NCI-H2171 (cell line): ENCODE measurements at places on chromosomes 4 and X.

DNA sequence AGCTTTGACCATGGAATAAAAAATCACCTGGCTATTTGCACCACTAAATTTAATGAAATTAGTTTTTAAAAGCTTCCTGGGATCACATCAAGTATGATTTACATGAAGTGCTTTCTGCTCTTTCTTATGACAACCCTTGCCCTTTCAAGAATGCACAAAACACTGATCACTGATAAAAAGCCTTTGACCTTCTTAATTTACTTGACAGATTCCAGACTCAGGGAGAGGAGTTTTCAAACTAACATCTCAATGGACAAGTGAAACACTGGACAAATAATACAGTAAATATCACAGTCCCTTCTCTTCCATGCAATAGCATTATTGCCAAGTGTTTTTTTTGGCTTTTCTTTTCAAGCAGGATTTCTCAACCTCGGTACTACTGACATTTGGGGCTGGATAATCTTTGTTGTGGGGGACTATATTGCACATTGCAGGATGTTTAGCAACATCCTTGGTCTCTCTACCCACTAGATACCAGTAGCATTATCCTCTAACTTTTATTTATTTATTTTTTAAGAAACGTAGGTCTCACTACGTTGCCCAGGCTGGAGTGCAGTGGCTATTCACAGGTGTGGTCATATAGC is 86.3 kb downstream of the ZNF827 start:
- no peak for DNase-seq

GRCh38 chrX:117985241-117985640 is 131.4 kb downstream of the KLHL13 start:
- DNase-seq: no peak

DNA sequence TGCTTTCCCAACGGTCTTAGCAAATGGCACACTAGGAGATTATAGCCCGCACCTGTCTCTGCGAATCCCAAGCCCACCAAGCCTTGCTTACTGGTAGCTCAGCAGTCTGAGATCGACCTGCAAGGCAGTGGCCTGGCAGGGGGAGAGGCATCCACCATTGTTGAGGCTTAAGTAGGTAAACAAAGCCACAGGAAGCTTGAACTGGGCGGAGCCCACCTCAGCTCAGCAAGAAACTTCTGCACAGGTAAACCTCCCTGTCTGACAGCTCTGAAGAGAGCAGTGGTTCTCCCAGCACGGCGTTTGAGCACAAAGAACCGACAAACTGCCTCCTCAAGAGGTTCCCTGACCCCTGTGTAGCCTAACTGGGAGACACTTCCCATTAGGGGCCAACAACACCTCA is 42.8 kb downstream of the BRWD3 start:
- DNase-seq: no peak

- no peak for DNase-seq
These were observed 53.2 kb downstream of the ZFYVE28 start for GRCh38 chr4:2365054-2365912.

- DNase-seq: no peak
These were observed 620.2 kb upstream of the BOD1L1 start for GRCh38 chr4:14247767-14248166.

GRCh38 chr4:88792268-88792781 is 94.7 kb upstream of the NAP1L5 start:
- DNase-seq: no peak

DNA sequence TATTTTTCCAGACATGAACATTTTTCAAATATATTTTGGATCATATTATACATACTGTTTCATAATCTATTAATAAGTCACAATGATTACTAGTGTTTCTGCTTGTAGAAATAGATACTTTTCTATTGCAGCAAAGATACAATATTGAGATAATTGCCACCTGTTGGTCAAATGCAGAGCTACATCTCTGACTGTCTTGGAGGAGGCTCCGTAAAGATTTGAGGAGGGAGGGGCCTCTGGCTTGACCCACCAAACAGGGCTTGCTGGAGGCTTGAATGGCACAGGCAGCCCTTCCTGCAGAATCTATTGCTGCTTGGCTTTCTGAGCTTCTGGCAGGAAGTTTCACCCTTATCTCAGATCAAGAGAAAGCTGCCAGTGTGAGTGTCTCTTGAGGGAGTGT is 99.3 kb upstream of the ARMCX2 start:
- DNase-seq: no peak

- DNase-seq: no peak
These were observed 891 bp downstream of the TLR2 start for GRCh38 chr4:153684971-153685371.

- no peak for DNase-seq
These were observed 44.3 kb downstream of the CNGA1 start for GRCh38 chr4:47972181-47972580.

GRCh38 chrX:9430346-9430921 is 34.4 kb upstream of the TBL1X start:
- no peak for DNase-seq

GRCh38 chr4:89482251-89482650 is 174.7 kb upstream of the GPRIN3 start:
- DNase-seq: no peak

DNA sequence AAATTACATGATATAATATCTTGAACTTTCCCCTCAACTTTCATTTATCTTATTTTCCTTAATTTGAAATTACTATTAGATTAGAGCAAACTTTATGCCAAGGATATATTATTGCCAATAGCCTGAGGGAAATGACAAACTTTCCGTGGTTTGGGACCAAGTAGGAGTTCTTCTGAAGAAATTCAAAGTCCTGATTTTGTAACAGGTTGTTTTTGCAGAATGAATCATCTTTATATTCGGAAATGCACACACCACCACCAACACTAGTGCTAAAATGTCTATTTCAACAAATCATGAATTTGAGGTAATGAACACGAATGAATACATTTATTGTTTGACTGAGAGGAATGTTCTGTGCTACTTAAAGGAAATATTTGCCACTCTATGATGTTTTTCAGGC is 226.7 kb downstream of the GRIA2 start:
- no peak for DNase-seq

- no peak for DNase-seq
These were observed 60.7 kb downstream of the HPGD start for GRCh38 chr4:174461466-174462106.

DNA sequence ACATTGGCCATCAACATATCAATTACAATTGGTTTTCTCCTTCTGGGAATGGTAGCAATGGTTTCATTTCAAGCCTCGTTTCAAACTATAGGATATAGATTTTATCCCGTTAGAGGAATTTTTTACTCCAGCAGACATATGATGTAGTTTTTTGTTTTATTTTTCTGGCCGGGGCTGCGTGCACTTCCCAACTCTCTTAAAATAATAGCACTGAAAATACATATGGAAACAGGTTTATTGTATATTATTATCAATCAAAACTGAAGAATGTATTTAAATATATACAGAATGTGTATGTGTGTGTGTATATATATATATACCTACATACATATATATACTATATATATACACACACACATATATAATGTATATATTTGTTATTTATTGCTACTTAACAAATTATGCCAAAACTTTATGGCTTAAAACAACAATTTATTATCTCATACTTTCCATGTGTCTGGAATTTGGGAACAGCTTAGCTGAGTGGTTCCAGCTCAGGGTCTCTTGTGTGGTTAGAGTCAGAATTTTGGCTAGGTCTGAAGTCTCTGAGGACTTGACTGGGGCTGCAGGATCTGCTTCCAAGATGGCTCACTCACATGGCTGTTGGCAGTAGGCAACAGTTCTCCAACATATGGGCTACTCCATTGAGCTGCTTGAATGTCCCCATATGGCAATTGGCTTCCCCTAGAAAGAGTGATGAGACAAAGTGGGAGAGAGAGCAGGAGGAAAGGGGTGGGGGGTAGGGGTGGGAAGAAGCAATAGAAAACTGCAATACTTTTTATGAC is 314.1 kb downstream of the PPP1R2C start:
- peak; percentile 31 for DNase-seq

- DNase-seq: no peak
These were observed 1170.9 kb downstream of the C4orf33 start for GRCh38 chr4:130266814-130267213.

- no peak for DNase-seq
These were observed 44.8 kb upstream of the CDKN2AIP start for GRCh38 chr4:183399616-183400015.

- no peak for DNase-seq
These were observed 167.8 kb upstream of the PPP3CA start for GRCh38 chr4:101515099-101515498.

- no peak for DNase-seq
These were observed 448 bp upstream of the SCFD2 start for GRCh38 chr4:53366301-53366716.

DNA sequence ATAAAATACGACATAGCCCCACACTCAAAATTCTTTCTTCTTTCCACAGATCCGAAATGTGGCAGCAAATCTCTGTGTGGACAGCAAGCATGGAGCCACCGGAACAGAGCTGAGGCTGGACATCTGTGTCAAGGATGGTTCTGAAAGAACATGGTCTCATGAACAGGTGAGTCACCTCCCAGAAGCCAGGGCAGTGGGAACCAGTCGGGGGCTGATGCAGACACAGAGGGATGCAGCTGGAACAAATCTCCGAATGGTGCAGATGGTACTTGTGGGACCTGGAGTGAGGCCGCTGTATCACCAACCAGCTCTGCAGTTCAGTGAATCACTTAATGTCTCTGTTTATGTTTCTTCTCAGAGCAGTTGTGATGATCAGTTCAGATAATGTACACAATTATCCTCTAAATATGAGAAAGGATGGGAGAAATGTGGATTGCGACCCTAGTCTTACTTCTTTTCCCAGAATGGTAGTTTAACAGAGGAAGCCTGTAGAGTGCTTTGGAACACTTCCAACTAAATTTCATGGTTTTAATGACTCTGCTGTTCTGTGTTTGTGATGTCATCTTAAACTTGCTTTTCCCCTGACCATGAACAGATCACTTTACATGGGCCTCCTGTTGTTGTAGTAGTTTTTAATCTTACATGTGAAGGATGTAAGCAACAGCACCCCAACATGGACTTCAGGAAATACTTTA is 159.3 kb upstream of the GALNT7 start:
- DNase-seq: no peak

DNA sequence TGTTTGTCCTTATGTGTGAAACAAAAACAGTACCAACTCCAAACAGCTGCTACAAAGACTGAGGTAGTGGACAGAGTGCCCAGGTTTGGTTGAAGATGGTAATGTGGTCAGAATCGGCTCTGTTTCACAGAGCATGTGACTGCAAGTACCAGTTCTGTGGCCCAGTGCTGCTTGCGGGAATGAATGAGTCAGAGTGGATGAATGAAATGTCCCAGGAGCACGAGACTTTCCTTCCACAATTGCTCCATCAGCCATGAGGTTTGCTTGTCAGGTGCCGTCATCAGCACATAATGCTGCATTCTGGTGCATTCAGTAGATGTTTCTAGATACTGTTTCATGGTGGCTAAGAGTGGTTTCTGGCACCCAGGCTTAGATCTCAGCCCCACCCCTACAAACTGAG is 84.2 kb downstream of the GPR143 start:
- no peak for DNase-seq

DNA sequence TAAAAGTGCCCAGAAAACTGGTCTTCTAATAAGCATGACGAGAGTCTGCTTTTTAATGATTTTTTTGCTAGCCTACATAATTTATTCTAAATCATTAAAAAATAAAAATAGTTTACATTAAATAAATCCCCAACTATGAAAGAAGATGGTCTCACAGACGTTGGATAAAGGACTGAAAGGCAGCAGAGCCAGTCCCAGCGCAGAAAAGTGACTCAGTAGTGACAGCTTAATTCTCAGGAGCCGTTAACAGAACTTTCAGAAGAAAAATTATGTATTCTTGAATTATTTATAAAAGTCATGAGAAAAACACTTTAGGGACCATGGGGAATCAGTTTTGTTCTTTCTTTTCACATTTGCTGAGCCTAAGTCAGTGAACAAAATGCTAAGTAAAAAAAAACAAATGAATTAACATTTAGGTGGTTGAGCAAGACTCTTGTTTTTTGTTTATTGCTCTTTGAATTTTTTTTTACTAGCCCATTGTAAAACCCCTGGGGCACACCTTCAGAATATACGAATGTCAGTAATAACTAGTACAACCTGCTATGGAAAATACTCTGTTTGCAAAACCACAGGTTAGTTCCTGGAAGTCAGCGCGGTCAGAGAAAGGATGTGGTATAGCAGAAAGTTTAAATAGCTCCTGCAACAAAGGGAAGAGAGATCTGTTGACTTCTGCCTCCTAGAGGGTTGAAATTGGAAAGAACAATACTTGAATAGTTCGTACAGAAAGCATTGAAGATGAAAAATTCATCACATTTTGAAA is 50.4 kb upstream of the CCDC160 start:
- DNase-seq: no peak

- DNase-seq: no peak
These were observed 8.7 kb downstream of the SFRP2 start for GRCh38 chr4:153780221-153780620.

DNA sequence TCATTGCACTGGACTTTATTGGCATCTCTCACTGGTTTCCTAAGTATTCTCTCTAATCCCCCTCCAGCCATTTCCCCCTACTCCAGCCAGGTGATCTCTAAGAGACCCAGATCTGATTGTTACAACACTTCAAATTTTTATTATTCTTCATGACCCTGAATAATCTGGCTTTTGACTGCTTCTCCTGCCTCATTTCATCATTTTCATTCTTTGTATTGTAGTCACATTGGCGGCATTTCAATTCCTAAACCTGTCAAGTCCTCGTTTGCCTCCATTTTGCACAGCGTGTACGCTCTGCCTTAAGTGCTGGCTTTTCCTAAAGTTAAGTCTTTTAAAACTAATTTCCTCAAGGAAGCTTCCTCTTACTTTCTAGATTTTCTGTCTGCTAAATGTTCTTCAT is 31.6 kb downstream of the UBE2K start:
- DNase-seq: no peak

GRCh38 chr4:185290656-185291055 is 81.3 kb downstream of the SNX25 start:
- DNase-seq: no peak

DNA sequence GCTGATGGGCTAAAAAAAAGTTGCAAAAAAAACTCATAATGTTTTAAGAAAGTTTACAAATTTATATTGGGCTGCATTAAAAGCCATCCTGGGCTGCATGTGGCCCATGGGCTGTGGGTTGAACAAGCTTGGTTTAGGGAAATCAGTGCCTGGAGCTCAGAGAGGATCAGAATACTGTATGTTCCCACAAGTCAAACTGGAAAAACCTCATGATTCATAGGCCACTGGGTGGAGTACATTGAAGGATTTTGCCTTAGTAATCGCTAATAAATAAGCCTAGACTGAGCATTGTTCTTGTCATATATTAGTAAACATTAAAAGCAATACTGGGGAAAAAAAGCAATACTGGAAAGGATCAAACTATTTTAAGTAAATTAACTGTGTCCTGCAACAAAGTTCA is 246.3 kb upstream of the TAPT1 start:
- no peak for DNase-seq
